ENCODE measurements at places on chromosomes 1 and 21.

GRCh38 chr1:213988507-213989001 lies 781 bp downstream of the PROX1 start:
- peak; percentile 73 for DNase-seq

DNA sequence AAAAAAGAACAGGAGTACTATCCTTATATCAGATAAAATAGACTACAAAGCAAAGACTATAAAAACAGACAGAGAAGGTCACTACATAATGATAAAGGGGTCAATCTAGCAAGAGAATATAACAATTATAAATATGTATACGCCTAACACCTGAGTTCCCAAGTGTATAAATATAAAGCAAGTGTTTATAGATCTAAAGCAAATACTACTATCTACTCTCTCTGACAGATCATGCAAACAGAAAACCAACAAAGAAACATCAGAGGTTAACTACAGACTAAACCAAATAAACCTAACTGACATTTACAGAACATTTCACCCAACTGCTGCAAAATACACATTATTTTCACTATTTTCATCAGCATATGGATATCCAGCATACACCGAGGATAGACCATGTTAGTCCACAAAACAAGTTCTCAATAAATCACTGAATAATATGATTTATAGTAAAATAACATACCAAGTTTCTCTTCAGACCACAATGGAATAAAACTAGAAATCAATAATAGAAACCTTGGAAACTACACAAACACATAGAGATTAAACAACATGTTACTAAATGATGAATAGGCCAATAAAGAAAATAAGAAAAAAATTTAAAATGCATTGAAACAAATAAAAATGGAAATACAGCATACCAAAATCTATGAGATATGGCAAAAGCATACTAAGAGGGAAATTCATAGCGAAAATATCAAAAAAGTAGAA lies 22.7 kb downstream of the UCHL5 start:
- DNase-seq: no peak

DNA sequence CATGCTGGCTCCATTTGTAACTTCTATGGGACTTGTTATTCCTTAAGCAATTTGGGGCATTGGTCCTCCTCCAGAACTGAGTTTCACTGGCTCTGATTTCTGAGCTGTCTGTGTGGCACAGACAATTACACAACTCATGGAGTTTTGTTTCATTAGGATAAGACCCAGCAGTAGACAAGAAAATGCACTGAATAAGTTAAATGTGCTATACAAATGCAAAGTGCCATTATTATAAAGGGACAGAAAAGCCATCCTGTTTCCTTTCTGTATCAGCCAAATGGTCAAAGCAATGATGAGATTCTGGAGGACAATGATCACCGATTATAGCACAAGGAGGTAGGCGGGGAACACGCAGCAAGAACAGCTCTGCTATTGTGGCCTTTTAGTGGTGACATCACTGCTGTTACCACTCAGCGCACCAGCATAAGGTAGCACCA lies 81.9 kb downstream of the CNIH3 start:
- DNase-seq: no peak

DNA sequence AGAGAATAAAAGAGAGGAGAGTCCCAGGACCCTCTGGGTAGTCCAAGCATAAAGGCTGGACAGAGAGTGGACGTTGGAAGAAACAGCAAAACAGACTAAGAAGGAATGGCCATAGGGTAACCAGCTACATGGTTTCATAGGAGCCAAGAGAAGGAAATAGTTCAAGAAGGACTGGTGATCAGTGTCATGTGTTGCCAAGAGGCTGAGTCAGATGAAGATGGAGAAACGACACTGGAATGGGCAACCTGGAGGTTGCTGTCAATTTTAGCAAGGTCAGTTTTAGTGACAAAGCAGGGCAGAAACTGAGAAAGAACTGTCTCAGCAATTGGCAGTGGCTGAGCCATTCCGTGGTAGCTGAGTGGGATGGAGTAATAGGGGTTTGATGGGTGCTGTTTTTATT lies 41.4 kb downstream of the HMGB4 start:
- DNase-seq: no peak

GRCh38 chr1:181551249-181551648 lies 67.9 kb downstream of the CACNA1E start:
- no peak for DNase-seq

- no peak for DNase-seq
Observed at GRCh38 chr21:39634507-39634906, 21.8 kb downstream of the B3GALT5 start.

GRCh38 chr1:204152310-204153044 lies 633 bp upstream of the ETNK2 start:
- DNase-seq: no peak

- DNase-seq: no peak
Observed at GRCh38 chr1:246893191-246893939, 38.4 kb downstream of the AHCTF1 start.

- DNase-seq: no peak
Observed at GRCh38 chr1:193626695-193627094, 440.3 kb upstream of the B3GALT2 start.

GRCh38 chr1:11828511-11828910 lies 19.1 kb downstream of the NPPA start:
- no peak for DNase-seq

DNA sequence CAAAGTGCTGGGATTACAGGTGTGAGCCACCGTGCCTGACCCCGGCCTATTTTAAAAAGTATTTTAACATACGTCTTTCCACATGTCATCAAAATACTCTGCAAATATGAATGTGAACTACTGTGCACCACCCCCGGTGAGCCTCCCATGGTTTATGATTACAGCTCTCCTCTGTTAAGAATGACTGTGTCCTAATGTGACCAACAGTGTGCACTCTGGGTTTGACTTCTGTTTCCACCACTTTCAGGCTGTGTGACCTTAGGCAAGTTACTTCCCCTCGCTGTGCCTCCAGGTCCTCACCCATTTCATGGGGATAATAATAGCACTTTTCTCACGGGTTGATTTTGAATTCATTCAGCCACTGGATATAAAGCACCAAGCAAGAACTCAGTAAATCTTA lies 14.7 kb downstream of the AMPD2 start:
- DNase-seq: no peak

DNA sequence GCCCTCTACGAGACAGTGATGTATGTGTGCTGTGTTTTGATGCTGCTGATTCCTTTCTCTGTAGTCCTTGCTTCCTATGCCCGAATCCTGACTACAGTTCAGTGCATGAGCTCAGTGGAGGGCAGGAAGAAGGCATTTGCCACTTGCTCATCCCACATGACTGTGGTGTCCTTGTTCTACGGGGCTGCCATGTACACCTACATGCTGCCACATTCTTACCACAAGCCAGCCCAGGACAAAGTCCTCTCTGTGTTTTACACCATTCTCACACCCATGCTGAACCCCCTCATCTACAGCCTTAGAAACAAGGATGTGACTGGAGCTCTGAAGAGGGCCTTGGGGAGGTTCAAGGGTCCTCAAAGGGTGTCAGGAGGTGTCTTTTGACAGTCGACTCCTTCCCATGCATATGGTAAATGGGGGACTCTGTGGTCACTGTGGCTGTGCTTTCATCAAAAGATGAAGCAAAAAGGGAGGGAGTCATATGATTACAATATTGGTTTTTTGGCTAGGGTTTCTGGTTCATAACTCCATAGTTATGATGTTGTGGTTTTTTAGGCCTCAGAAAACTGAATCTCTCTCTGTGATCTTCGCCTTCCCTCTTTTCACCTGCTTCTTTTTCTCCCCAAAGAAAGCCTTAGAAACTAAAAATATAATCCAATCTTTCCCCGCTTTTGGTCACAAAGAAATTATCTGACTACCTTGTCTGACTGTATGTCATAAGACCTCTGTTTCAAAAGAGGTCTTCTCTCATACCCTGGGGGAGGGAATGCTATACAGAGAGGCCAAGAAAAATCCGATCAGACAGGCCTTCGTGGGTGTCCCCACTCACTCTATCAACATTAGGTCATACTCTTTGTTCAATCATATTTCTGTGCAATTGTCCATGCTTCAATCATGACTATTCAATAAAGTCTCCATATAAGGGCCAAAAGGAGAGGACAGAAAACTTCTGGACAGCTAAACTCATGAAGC lies 4.2 kb downstream of the OR2T1 start:
- no peak for DNase-seq

GRCh38 chr1:161989786-161990185 lies 33.9 kb downstream of the OLFML2B start:
- DNase-seq: no peak

Measured in NCI-H2107 (cell line).